ENCODE measurements at places on chromosomes 7 and 10.

DNA sequence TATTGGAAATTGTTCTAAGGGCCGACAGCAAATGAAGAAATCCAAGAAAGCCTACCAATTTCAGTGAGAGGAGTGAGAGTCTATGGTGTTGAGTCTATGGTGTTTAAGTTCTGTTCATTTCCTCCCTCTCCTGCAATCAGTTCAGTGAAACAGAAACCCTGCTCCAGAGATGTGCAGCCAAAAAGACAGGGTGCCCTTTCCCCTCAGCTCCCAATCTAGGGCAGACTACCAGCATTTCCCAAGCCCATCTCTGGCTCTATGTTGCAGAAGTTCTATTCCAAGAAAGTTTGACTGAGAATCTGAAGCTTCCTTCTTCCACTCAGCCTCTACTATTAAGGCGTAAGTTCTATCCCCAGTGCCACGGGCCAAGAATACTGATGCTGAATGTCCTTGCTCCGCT is 18.5 kb upstream of the ALOX5 start:
- DNase-seq = no peak

- no peak for DNase-seq
Measured at GRCh38 chr10:114002422-114002821, 41.2 kb upstream of the ADRB1 start.

GRCh38 chr10:49657606-49658005 is 21.8 kb upstream of the C10orf53 start:
- DNase-seq = no peak

GRCh38 chr10:59887006-59887405 is 19.4 kb downstream of the CCDC6 start:
- DNase-seq = no peak

- no peak for DNase-seq
Measured at GRCh38 chr7:79615466-79615865, 162.0 kb upstream of the MAGI2 start.

GRCh38 chr10:119505131-119505551 is 37.4 kb downstream of the RGS10 start:
- no peak for DNase-seq

GRCh38 chr7:144821067-144821466 is 14.8 kb downstream of the TPK1 start:
- DNase-seq = no peak

DNA sequence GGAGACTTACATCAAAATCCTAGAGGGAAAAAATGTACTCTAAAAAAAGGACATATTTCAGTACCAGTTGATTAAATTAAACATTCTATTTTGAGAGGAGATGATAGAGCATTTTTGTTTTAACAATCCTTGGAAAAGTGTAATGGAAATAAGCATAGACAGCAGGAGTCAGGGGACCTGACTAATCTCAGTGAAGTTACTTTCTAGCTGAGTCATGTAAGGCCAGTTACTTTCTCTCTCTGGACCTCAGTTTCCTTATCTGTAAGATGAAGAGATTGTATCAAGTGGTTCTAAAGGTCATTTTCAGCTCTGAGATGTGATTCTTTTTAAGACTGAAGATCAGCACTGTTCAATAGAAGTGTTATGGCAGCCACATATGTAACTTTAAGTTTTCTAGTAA is 44.1 kb downstream of the VTI1A start:
- DNase-seq = no peak

GRCh38 chr7:149620961-149621360 is 123.4 kb upstream of the ZNF746 start:
- no peak for DNase-seq

DNA sequence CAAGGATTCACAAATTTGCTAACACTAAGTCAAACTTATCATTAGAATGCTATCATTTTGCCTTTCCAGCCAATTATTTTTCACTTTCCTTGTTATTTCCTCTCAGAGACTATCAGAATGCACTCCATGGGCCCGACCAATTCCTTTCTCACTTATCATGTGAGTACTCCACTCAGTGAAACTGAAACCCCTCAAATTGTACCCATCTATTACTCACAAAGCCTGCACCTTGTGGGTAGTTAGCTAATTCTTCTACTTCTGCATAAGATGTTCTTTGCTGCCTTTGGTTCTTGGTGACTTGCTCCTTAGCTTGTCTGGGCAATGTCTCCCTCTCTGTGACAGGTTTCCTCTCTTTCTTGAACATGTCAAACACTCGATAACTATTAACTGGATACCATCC is 35.2 kb upstream of the MBL2 start:
- DNase-seq = no peak

DNA sequence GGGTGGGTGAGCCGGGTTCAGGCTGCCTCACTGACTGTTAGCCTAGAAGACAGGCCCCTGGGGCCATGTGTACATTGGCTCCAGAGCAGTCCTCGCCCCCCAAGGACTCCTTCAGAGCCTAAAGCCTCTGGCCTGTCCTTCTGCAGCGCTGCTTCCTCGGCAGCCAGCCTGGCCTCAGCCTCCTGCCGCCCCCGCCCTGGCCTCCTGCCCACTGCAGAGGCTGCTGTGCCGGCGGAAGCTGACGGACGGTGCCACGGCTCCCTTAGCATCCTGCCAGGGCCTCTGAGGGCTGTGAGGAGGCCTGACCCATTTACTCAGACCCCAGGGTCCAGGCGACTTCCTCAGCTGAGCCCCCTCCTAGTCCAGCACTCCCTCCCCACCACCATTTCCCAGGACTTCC is 4.9 kb downstream of the SRRM3 start:
- no peak for DNase-seq

GRCh38 chr7:1192171-1192676 is 32.2 kb upstream of the ZFAND2A start:
- DNase-seq = no peak

GRCh38 chr10:88896994-88897853 is 17.2 kb downstream of the STAMBPL1 start:
- no peak for DNase-seq

GRCh38 chr10:113020475-113020753 is 70.4 kb downstream of the TCF7L2 start:
- DNase-seq = no peak

DNA sequence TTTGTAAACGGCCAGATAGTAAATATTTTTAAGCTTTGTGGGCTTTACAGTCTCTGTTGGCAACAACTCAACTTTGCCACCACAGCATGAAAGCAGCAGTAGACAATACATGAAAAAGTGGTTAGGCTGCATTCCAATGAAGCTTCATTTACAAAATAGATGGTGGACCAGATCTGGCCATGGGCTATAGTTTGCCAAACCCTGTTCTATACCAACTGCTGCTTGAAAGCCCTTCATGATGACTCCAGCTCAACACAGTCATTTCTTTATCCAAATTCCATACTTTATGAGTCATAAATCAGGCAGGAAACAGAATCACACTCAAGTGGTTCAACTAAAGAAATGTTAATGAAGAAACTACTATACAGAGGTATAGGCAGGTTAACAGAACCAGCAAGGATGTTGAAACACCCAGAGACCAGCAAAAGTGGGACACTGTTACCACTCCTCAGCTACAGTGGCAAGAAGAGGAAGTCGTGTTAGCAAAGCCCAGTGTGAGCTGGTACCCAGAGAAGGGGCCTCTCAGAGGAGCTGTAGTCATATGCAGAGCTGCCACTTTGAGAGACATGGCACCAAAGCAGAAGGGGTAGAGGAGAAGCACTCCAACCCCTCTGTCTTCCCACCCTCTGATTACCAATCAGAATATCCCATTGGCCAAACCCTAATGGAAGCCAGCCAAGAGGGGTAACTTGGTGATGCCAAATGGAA is 72.5 kb downstream of the PRLHR start:
- no peak for DNase-seq

GRCh38 chr10:12703813-12704212 is 297.7 kb downstream of the CCDC3 start:
- DNase-seq = no peak

GRCh38 chr10:105262666-105263065 is 621.6 kb downstream of the SORCS3 start:
- no peak for DNase-seq

DNA sequence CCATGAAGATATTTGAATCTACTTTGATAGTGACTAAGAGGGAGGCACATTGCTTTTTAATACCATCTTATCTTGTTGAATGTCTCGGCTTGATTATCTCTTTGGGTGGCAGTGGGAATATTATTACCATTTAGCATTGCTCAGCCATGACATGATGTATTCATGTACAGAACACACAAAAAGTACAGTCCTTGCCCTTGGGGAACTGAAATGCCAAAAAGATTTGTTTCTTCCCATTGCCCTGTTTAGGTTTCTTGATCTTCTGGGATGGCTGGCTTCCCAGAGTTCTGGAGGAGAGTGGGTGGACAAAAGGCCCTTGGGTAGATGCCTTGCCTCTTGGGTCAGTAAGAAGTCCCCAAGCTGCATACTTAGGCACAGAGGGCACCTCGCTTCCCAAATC is 23.8 kb downstream of the SUFU start:
- DNase-seq = no peak

DNA sequence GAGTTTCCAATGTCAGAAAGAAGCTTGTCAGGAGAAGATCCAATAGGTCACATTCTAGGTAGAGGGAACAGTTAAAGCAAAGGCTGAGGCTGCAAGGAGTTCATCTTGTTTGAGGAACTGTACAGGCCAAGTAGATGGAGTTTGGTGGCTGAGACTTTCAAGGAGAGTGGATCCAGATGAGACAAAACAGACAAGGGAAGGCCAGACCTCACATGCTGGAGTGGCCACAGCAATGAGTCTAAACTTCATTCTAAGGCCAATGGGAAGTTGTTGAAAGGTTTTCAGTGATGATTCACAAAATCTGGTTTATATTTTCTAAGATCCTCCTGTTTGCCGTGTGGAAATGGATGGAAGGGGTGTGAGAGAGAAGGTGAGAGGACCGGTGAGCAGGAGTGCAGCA is 40.0 kb downstream of the EPDR1 start:
- no peak for DNase-seq

- no peak for DNase-seq
Measured at GRCh38 chr7:425794-426188, 93.9 kb downstream of the PDGFA start.

- DNase-seq = no peak
Measured at GRCh38 chr10:9060314-9060713, 1005.8 kb downstream of the GATA3 start.

DNA sequence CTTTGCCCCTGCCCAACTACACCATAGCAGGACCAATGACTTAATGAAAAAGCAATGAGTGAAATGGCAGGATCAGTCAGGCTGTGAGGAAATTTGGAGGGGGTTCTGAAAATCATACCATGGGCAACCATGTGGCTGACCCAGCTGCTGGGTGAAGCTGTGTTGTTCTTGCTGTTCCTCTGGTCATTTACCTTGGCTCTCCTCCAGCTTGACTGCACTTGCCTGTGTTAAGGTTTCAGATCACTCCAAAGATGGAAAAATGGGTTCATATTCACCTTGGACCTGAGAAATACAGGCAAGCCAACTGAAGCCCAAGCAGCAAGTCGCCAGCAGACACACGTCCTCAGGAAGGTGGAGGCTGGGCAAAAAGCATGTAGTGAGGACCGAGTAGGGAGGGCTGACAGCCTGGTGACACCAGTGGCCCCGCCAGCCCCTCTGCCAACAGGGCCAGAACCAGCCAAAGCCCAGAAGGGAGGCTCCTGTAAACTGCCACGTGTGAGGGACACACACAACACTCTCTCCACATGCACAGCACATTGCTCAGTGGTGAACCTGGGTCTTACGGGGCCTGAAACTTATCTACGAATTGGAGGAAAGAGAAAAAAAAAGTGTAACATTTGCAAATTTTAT is 40.1 kb downstream of the PARP12 start:
- DNase-seq = no peak

GRCh38 chr7:3955751-3956696 is 655.0 kb downstream of the SDK1 start:
- DNase-seq = no peak

DNA sequence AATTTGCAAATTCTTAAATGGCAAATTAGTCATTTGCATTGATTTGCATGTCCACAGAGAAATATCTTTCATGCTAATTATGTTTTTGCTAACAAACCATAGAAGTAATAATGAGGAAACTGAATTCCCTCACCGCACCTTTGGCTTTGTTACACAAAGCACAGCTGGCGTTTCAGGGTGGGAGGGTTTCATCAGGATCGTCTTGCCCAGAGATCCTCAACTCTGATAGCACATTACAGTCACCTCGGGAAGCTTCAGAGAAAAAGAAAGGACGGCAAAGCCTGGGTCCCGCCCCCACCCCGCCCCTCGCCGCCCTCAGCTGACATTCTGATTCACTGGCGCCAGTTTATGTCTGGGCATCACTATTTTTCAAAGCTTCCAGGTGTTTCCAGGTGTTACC is 119.4 kb downstream of the PTPRN2 start:
- DNase-seq = no peak

- no peak for DNase-seq
Measured at GRCh38 chr7:50220273-50220672, 84.2 kb upstream of the IKZF1 start.

DNA sequence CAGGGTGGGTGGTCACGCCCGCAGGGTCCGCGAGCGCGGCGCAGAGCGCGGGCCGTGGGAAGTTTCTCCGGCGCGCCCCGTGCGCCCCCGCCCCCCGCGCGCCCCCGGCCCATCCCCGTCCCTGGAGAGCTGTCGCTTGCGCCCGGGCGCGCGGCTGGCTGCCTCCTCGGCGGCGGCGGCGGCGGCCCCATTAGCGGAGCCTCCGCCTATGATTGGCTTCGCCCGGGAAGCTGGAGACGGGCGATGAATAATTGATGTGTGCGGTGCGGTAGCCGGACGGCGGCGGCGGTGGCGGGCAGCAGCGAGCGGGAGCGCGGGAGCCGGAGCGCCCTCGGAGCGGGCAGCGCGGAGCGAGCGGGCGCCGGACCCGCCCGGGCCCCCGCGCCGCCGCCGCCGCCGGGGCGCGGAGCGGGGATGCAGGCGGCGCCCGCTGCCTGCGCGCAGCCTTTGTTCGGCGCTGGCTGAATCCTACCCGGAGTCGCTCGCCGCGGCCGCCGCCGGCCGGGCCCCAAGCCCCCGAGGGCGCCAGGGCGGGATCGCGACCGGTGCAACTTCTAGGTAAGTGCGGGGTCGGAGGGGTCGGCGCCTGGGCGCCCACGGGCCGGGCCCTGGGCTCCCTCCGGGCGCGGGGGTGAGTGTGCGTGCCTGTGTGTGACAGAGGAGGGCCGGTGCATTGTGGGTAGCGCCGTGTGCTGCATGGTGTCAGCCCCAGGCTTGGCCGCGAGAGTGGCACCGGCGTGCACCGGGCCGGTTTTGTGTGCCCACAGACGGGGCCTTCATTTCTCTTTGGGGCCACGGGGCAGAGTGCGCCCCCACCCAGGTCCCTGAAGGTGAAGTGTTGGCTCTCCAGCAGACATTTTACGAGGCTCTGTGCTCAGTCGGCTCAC is 103.8 kb upstream of the PPIF start:
- no peak for DNase-seq

- DNase-seq = no peak
Measured at GRCh38 chr10:25465582-25466372, 291.0 kb downstream of the GPR158 start.

GRCh38 chr10:24872049-24872789 is 80.2 kb downstream of the PRTFDC1 start:
- DNase-seq = no peak

All from iPS DF 19.7 (cell line).